ENCODE measurements at places on chromosomes 1 and 21. TPM values are rescaled to one million over a fixed set of nuclear protein-coding genes. Genes with fewer than 3 reads are reported as not detected.

OR2AK2 gene
- total RNA-seq, result not detected

LAX1 gene
- total RNA-seq, result 0.15 TPM

PPM1J gene
- total RNA-seq, result 9.6 TPM

AQP10 gene
- not detected for total RNA-seq

P3H1 gene
- 73.8 TPM for total RNA-seq

CYP4Z1 gene
- total RNA-seq, result not detected

FTCD gene
- 3.6 TPM for total RNA-seq

GNG4 gene
- 12.8 TPM for total RNA-seq

EFCAB7 gene
- total RNA-seq, result 11.5 TPM

LORICRIN gene
- total RNA-seq, result not detected

TMEM269 gene
- 0.66 TPM for total RNA-seq

DTL gene
- 60.4 TPM for total RNA-seq

HOOK1 gene
- total RNA-seq, result 27.8 TPM

C1orf74 gene
- 3.1 TPM for total RNA-seq

SPRR1A gene
- total RNA-seq, result not detected

SELL gene
- not detected for total RNA-seq

KNCN gene
- not detected for total RNA-seq

SPATA21 gene
- 0.27 TPM for total RNA-seq

All from endodermal cell (in vitro differentiated cells).